ENCODE measurements at places on chromosomes 3 and 15.
A peak's percentile ranks its signal among the peaks of the same experiment; 100 is the strongest.

GRCh38 chr15:48425051-48425450 is 93.8 kb downstream of the DUT start:
- DNase-seq: no peak

DNA sequence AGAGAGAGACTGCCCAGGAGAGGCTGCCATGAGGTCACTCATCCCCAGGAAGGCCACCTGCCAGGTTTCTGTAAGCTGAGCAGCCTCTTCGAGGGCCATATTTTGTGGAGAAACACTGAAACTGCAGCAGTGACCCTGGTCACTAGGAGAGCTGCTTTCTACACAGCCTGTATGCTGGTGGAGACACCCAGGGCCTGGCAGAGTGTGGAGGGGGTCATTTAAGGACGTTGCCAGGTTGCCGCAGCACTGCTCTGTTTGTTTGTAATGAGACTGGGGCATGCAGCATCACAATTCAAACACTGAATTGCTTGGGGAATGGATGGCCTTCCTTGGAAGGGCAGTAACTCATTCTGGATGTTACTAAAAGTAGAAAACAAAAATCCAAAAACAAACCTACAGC is 104.9 kb upstream of the TRIM42 start:
- DNase-seq: no peak

DNA sequence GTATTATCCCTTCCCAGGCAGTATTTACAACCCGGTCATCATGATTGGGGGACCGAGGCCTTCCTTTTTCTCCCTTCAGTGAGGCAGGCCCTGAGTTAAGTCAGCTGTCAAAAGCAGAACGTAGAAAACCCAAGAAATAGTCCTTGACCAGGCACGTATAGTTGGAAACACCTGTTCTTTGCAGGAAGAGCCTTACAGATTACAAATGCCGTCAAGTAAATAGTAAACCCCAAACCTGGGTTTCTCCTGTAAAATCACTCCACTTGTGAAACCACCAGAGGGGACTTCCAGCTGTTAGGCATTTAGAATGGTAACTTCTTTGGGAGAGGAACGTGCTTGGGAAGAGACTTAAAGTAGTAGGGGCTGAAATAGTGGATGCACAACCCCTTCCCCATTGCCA is 1.0 kb upstream of the BTBD1 start:
- DNase-seq: no peak

- DNase-seq: no peak
Measured at GRCh38 chr3:38054499-38055001, 15.5 kb downstream of the DLEC1 start.

DNA sequence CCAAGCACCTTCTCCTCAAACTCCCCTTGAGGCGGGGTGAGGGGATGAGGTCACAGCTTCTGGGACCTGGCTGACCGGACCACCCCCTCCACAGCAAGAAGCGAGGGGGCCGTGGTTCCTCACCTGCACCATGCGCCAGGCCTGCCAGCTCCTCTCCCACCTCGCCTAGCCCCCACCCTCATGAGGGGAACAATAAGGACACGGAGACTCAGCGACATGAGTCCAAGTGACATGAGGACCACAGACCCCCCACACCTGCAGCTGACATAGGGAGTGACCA is 118.7 kb downstream of the CHSY1 start:
- DNase-seq: no peak

GRCh38 chr3:158918008-158918407 is 116.2 kb downstream of the MFSD1 start:
- DNase-seq: peak; percentile 77

- DNase-seq: peak; percentile 80
Measured at GRCh38 chr3:23810343-23811184, 4.8 kb downstream of the UBE2E1 start.

- DNase-seq: no peak
Measured at GRCh38 chr15:86275361-86275760, 195.7 kb downstream of the AGBL1 start.

GRCh38 chr3:101567528-101568317 is 6.1 kb downstream of the TRMT10C start:
- DNase-seq: no peak

DNA sequence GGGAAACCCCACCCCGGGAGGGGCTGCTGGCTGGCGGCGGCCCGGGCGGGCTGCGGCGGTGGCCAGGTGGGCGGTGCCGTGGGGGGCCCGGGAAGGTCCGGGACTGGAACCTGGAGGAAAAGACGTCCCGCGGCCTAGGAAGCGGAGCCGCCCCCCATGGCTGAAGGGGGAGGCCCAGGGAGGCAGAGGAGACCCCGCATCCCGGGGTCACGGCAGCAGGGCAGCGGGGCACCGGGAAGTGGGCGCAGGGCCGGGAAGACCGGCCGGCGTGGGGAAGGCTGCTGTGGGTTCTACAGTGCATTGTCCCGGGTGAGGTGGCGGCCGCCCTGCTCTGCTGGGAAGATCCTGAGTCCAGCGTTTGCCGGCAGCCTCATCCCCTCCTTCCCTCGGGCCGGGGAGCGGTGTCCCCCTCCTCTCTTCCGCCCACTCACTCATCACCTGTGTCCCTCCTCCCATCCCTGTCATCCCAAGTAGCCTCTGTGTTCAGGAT is 525 bp upstream of the FSTL1 start:
- no peak for DNase-seq

GRCh38 chr3:11544412-11545181 is 99.1 kb downstream of the VGLL4 start:
- DNase-seq: peak; percentile 54

DNA sequence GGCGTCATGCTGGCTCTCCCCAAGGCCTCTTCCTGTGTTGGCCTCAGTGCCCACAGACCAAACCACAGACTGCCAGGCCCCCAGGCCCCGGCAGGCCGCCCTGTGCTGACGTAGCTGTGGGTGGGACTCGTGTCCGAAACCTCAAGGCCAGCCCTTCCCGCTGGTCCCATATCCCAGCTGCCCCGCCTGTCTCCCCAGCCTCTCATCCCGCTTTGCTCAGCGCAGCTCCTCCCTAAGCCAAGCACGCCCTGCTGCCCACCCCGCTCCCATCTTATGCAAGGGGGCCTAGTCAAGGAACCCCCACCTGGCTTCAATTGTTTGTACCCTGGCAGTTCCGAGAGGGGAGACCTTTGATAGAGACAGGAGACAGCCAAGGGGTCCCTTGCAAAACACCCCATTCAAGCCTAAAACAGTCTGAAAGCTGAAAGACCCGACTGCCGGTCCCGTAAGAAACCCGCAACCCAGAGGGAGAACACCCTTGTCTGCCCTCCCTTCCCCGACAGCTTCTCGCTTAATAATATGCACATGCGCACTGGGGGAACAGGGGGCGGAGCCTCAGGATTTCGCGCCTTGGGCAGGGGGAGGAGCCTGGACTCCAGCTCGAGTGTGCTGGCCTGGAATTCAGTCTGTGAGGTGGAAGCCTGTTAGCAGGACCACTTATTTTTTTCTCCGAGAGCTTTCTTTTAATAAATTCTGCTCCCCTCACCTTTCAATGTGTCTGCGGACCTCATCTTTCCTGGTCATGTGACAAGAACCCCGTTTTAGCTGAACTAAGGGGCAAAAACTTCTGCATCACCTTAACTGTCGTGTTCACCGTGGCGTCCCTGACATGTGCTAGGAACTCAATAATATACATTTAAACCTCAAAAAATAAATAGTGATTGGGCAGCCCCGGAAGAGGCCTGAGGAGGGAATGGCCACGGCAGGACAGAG is 17.2 kb downstream of the TNFAIP8L3 start:
- peak; percentile 35 for DNase-seq

GRCh38 chr3:187259171-187259570 is 32.4 kb downstream of the MASP1 start:
- no peak for DNase-seq

- DNase-seq: peak; percentile 81
Measured at GRCh38 chr3:15325228-15325627, 7.2 kb downstream of the SH3BP5 start.

DNA sequence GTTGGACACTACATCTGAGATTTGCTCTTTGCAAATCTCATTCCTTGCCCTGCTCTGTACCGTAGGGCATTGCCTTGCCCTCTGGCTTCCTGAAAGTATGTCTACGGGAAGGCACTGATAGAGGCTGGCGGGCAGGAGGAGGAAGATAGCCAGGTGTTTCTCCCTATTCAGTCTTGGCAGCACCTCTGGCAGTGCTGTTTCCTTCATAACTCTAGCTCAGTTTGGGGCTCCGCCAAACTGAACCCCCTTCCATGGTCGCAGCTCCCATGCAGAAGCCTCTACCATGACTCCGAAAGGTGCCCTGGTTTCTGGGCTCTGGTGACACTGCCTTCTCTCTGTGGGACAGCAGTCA is 122.3 kb upstream of the PRR20G start:
- DNase-seq: no peak

GRCh38 chr3:28290863-28291300 is 49.5 kb downstream of the CMC1 start:
- DNase-seq: no peak

- peak; percentile 93 for DNase-seq
Measured at GRCh38 chr15:41989573-41990242, 17.4 kb upstream of the EHD4 start.

DNA sequence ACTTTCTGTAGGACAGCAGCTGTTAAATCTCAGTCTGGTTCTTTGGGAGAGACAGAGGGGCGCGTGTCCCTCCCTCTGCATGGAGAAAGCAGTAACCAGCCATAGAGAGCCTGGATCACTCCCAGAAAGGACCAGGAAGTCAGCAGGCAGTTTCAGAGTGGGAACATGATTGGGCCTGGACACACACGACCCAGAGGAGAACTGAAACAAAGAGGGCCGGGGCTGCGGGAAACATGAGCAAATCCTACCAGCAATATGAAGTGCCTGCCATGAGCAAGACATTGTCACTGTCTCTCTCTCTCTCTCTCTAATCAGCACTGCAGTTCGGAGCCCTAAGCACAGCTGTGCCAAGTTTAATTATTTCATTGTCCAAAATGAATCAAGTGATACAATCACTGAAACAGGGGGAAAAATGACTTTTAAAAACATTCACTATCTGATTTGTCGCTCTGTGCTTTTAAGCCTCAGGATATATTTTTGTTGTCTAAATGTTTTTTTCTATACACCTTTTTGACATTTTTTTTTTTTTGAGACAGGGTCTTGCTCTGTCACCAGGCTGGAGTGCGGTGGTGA is 17.6 kb downstream of the MUC13 start:
- DNase-seq: peak; percentile 28

- DNase-seq: no peak
Measured at GRCh38 chr15:26213427-26213826, 350.3 kb upstream of the ATP10A start.

DNA sequence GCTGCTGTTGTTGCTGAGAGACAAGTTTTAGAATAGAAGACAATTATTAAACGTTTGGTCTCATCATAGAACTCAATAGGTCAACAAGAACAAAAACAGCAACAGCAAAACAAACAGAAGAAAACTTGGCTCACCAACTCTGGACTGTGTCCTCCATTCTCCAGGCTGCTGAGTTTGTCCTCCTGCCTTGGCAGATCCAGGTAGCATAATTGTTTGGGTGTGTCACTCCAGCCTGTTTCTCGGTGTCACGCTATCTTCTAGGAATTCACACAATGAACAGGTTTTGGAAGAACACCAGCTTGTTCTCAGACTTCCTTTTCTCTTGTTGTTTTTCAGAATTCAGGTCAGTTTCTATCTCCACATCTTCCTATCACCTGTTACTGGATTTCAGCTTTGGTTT is 34.7 kb downstream of the ARRDC4 start:
- no peak for DNase-seq

DNA sequence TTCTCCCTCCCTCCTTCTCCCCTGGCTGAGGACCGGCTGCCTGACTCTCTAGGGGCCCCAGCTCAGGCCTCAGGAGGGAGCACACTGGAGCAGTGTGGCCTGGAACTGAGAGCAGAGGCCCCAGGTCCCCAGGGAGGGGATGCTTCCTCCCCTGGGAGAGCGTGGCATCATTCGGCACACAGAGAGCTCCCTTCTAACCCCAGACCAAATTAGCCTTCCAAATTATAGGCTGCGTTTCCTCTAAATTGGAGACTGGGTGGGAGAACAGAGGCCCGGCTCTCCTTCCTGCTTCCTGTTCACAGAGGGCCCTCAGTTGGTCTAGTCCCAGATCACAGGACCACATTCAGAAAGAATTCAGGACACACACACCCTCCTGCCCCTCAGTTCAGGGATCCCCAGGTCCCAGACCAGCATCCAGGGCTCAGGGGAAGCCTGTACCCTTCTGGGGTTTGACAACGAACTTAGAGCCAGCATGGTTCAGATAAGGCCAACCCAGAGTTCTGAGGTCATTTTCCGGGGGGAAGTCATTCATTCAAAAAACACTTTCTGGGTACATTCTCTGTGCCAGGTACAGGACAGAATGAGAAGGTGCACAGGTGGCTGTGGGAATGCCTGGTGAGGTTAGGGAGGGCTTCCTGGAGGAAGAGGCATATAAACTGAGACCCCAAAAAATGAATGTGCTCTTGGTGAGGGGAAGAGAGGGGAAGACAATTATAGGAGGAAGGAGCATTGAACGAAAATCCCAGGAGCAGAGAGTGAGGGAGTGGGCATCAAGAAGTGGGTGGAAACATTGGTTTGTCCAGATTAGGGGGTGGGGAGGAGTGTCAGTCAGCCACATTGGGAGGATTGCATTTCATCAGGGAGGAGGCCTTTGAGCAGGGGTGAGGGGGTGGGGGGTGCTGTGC is 28.4 kb upstream of the RPL29 start:
- no peak for DNase-seq

DNA sequence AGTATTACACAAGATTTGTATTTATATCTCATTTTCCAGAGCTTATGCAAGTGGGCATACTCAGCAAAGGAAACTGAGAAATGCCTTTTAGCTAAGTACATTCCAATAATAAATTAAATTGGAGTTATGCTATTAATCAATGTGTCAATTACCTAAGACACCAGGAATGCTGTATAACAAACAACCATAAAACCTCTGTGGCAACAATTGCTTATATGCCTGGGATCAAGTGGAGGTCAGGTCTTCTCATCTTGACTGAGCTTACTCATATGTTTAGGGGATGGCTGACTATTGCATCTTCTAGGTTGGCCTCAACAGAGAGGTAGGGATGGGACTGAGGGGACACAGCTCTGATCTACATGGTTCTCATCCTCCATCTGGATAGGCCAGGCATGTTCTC is 30.7 kb downstream of the CD200R1L start:
- DNase-seq: no peak

DNA sequence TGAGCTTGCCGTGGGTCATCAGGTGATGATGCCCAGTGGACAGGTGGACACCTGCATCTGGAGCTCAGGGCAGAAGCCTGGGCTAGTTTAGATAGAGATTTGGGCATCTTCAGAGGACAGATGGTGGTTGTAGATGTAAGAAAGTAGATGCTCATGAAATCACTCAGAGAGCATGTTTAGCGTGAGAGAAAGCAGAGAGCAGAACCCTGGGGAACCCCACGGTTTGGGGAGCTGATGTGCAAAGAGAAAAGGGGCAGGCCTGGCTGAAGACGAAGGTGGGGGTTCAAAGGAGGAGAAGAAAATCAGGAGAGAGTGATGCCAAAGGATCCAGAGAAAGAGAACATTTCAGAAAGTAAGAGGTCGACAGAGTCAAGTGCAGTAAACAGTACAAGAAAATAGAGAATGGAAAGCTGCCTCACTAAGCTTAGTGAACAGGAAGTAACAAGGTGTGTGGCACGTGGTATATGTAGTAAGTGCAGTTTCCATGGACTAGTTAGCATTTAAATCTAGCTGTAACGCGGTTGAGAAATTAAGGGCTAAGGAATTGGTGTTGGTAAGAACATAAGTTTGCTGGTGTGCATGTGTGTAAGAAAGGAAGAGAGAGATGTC is 13.5 kb downstream of the TIGIT start:
- DNase-seq: no peak

- peak; percentile 28 for DNase-seq
Measured at GRCh38 chr15:76576523-76577279, 240.1 kb downstream of the ISL2 start.

All from GM03348 (cell line).